CD4-positive, alpha-beta T cell (primary cell): ENCODE measurements at places on chromosomes 7 and 10.

GRCh38 chr10:71213761-71214440 is 1.5 kb downstream of the UNC5B start:
- no peak for DNase-seq

DNA sequence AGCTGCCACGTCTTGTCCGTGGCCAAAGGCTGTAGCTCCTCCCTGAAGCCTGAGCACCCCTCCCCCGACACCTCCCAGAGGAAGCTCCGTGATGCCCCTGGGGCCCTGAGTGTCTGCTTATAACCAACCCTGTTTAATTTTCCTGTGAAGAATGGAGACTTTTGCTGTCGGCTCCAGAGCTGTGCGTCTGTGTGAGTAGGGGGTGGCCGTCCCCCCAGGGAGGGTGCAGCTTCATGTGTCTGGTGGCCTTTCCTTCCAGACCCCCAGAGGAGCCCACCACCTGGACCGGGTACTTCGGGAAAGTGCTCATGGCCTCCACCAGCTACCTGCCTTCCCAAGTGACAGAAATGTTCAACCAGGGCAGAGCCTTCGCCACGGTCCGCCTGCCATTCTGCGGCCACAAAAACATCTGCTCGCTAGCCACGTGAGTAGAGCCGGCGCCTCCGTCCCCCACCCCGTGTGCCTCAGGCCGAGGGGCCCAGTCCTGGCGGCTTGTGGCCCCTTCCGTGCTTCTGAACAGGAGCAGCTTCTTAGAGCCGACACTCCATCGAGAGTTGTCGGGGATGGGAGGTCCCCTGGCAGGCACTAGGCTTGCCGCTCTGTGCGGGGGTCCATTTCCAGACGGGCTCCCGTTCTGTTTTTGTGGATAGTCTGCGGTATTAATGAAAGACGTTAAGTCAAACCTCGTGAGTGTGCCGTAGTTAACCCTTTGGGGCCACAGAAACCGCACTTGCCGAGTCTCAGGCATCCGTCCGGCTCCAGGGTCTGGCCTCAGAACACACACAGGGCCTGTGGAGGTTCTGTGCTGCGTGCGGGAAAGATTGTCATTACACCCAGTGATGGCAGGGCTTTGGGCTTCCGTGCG is 37.1 kb downstream of the WIPI2 start:
- DNase-seq = no peak

DNA sequence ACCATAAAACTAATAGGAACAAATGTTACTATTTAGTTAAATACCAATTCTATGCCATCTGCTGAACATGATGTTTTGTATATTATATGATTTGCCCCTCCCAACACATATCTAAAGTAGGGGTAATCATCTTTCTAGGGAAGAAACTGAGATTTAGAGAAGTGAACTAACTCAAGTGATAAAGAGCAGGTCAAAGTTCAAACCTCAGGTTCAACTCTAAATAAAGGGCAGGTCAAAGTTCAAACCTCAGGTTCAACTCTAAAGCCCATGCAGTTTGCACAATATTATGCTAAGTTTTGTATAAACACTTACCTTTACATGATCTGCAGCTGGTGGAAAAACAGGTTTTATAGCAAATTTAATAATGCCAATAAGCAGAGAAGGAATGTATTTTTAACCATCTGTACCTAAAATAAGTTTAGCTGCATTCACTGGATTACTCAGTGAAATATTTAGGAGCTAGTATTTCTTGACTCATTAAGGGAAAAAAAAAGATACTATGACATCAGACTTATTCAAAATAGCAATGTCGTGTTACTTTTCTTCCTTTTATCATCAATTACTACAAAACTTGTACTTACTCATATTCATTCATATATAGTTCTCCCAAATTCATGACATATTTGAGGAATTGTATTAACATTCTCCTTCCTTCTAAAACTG is 1194.3 kb upstream of the CELF2 start:
- no peak for DNase-seq

- peak; percentile 66 for DNase-seq
These were observed 671 bp upstream of the ATAD1 start for GRCh38 chr10:87818505-87819288.

DNA sequence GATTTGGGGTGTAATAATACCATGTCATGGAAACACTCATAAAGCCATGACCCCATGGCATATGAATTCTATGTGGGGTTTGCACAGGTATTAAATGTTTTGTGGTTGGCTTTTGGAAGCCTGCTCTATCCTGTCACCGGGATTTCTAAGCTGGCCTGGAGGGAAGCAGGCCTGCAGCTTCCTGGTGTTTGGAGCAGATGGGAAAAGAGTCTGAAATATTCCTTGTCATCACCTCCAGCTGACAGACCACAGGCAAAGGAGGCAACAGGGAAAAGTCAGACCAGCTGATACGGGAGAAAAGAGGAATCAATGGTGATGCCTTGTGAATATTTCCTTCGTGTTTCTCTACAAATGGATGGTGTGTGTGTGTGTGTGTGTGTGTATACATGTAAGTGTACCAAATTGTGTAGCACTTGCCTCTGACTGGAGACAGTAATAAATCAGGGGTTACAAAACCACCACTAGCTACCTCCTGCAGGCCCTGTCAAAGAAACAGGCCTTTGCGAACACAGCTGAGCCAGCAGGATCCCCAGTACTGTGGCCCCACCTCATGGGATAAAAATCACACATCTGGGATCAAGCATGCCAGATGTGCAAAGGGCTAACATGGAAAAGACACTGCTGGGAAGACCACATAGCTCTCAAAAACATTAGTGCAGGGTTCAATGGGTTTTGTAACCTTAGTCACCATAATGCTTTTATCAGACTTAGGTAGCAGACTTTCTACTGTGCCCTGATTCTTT is 120.8 kb upstream of the HPS1 start:
- no peak for DNase-seq

- DNase-seq = no peak
These were observed 265.9 kb upstream of the ZMIZ1 start for GRCh38 chr10:78802866-78803265.

GRCh38 chr7:73730485-73730884 is 8.1 kb downstream of the ABHD11 start:
- DNase-seq = no peak

DNA sequence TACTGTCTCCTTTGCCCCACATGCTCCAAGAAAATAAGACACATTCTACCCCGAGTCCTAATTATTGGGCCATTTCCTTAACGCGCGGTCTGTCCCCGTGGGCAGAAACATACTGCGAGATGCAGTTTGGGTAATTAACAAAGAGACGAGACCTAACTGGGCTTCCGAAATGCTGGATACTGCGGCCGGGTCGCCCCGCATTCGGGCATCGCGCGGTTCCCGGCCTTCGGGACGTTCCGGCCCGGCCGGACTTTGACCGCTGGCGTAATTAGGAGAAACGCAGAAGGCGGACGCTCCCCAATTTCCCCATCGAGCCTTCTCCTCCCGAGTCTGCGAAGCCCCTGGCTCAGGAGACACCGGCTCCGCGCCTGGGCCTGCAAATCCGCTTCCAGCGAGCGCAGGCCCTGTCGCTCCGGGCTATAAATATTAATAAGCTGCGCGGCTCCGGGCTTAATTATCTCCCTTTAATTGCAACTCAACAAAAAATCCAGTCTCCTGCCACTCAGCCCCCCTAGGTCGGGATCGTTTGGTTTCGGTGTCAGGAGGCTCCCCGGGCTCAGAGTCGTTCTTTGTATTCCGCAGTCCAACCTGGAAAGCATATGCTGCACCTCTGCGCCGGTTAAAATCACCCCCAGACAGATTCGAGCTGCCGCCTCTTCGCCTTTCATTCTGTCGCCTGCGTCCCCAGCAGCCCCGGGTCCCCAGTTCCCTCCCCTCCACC is 131.5 kb downstream of the SPAG6 start:
- DNase-seq = no peak

GRCh38 chr7:75971961-75972763 is 22.2 kb downstream of the TMEM120A start:
- no peak for DNase-seq

DNA sequence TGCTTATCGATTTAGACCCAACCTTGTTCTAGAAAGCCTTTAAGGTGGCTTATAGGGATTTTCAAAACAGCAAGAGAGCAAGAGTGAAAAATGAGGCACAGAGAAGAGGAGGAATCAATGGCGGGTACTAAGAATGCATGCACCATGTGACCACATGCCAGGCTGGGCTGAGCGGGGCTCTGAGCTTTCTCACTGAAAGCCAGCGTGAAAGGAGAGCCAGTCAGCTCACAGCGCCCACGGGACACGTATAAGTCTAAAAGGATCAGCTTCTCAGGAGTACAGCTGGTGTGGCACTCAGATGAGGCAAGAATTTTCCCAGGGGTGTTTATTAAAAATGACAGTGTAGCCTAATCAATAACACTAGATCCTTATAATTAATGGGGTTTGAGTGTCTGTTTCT is 114.3 kb downstream of the SLIT1 start:
- DNase-seq = no peak

DNA sequence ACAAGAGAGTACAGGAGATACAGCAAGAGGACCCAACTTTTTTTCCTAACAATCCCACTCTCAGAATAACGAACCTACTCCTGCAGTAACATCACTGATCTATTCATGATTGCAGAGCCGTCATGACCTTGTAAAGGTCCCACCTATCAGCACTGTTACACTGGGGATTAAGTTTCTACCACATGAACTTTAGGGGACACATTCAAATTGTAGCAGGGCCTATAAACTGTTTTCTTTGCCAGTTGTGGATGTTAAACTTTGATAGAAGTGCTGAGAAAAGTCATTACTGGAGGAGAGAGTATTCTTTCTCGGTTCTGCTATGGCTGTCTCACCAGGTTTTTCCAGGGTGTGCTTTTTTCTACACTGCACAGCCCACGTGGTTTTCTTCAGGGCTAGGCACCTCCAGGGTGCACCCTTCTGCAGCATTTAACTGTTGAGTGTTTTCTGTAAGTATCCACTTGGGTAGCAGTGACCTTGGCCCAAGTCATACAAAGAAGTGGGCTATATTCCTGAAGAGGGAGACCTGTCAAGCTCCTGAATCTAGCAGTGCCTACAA is 131.6 kb upstream of the AHR start:
- DNase-seq = no peak

GRCh38 chr7:134084488-134085144 is 42.5 kb upstream of the LRGUK start:
- DNase-seq = no peak
